ENCODE measurements at places on chromosomes 16 and 17.

- peak; percentile 90 for DNase-seq
These were observed 18.1 kb downstream of the SOCS3 start for GRCh38 chr17:78341559-78342448.

DNA sequence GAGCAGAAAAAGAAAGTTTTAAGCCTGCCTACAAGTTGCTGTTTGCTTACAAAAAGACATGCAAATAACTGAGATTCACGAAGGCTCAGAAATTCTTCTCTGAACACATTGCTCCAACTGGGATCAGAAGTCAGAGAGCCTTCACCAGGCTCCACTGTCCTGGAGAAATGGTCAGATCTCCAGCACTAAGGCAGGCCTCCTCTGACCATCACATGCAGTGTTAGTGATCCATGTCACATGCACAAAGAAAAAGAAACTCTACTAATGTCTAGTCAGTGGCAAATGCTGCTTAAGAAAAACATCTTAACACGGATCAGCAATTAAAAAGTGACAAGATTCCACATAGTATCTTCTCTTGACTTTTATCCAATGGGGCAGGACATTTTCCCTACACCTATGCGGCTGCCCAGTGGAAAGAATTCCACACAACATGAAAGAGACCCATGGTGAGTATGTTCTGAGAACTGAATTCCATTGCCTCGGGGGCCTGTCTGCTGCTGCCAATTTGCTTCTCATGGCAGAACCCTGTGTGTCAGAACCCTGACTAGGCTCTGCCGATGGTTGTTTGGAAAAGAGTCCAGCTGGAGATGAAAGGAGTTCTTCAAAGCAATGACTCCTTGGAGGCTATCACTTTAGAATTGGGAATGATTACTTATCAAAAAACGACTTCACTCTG lies 96.6 kb downstream of the HIC1 start:
- DNase-seq: no peak

DNA sequence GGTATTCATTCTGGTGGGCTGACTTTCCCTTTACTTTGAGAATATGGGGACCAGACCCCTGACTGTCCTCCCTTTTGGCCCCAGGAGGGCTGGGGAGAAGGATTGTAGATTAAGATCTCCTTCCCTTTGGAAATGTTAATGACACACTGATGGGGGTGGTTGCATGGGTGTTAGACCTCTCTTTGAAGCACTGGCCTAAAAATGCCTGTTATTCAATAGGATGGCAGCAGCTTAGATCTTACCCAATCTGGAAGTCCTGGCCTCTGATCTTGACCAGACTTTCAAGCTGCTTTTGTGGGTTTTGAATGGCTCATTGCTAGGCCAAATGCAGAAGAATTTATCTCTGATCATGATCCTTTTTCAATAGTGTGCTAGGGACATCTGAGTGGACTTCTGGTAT lies 25.7 kb downstream of the MAP3K3 start:
- DNase-seq: no peak

- no peak for DNase-seq
These were observed 166.5 kb downstream of the AXIN2 start for GRCh38 chr17:65394811-65395472.

DNA sequence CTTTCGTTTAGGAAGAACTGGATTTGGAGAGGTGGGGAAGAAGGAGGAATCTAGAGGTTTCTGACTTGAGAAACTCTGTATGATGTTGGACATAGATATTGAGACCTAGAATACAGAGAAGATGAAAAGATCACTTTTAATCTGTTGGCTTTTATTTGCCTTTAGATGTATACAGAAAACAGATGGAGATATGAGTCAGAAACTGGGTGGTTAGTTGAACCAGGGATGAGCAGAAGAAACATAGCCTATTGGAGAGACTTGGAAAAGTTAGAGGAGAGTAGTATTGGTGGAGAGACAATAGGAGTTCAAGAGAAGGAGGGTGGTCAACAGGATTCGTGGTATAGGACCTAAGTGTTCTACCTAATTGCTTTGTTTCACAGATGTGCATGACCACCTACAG lies 5.1 kb downstream of the PHAF1 start:
- no peak for DNase-seq

- no peak for DNase-seq
These were observed 69.4 kb downstream of the NTN1 start for GRCh38 chr17:9090641-9091096.

DNA sequence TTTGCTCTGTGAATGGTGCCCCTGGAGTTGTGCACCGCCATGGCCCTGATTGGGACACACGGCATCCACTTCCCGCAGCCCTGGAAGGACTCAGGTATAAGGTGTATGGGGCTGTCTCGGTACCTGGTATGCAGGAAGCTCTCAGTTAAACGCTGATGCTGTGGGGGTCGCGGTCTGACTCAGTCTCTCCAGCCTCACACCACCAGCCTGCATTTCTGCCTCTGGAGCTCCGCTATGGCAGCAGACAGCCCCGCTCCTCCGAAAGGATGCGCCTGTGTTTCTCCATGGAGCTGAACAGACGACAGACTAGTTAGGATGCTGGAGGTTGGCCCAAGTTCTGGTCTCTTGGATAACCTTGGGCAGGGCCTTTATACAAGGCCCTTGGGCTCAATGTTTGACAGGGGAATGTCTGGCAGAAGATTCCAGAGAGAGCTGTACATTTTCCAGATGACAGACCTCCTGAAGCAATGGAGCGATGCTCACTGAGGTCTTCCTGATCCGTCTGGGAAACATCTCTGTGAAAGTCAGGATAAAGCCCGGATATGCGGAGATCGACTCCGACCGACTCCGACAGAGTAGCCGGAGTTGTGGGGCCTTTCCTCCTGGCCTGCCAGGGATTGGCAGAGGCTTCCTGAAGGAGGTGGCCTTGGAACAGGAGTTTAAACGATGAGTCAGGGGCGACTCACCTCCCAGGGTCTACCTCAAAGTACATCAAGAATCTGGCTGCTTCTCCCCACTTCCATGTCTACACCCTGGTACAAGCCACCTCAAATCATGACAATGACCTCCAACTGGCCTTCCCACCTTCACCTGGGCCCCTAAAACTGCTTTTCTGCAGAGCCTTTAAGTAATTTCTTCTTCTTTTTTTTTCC lies 21.9 kb upstream of the BCAR1 start:
- DNase-seq: no peak

- no peak for DNase-seq
These were observed 112.0 kb upstream of the CDC42EP4 start for GRCh38 chr17:73423806-73424205.

- no peak for DNase-seq
These were observed 3.2 kb upstream of the CDK5RAP3 start for GRCh38 chr17:47967607-47968252.

DNA sequence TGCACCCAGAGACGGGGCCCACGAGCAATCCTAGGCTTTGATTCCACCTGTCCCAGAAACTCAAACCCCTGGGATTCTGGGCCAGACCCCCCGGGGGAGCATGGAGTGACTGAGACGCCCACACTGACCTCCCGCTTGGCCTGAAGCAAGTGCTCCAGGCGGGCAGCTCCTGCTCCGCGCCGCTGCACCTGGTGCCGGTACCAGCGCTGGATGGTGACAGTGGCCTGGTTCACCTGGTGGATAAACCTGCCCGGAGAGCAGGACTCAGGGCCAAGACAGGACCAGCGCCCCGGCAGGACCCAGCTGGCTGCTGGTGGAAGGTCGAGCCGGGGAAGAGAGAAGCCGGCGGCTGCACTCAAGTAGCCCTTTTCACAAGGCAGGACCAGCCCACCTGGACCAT lies 22.6 kb downstream of the CEP131 start:
- no peak for DNase-seq

- no peak for DNase-seq
These were observed 5.9 kb downstream of the CHST5 start for GRCh38 chr16:75529959-75530358.

DNA sequence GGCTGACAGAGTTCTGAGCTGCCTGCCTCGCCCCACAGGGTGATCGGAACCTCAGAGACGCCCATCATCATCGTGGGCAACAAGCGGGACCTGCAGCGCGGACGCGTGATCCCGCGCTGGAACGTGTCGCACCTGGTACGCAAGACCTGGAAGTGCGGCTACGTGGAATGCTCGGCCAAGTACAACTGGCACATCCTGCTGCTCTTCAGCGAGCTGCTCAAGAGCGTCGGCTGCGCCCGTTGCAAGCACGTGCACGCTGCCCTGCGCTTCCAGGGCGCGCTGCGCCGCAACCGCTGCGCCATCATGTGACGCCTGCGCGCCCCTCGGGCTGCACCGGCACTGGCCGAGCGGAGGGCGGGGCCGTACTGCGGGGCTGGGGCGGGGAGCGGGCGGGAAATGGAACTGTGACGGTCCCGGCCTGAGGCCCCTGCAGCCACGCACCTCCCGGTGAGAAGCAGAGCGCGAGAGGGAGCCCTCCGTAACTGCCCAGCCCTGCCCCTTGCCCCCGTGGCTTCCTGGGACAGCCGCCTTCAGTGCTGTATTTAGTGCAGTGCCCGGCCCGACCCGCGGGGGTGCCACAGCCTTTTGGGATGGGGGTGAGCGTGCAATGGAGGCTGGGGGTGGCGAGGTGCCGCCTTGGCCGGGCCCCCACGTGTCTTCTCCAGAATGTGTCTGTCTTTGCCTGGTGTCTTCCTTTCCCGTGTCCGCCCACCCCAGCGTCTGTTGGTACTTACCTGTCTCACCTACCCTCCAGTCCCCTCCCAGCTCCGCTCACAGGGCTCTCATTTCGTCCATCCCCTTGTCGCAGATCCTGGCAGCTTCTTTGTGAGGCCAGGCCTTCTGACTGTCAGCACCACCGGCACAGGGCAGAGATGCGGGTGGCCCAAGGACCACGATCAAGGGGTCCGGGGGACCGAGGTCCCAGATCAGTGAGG lies 9.8 kb downstream of the RASL10B start:
- no peak for DNase-seq

DNA sequence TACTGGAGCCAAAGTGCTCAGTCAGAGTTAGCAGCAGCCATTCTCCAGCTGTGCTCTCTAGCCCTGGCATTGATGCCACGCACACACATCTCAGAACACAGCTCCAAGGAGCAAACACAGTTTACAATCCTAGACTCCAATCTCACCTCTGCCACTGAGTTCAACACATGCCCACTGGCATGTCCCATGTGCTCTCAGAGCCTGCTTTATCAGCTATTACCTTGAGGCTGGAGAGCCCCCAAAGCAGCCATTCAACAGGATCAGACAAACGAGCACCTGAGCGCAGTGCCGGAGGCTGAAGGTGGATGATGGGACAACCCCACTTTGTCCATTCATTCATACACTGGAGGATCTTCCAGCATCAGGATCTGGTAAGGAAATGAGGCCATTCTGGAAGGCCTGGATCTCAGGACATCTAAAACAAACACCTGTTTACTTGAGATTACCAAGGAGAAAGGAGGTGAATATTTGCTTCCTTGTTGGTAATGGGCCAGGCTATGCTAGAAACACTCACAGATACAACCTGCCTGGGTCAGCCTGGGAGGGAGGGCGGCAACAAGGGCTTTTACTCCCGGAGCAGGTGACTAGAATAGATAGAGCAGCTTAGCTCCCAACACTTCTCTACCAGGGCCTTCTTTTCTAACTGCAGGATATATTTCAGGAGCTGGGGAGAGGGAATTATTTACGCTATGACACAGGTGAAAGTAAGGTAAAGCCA lies 25.4 kb downstream of the RANBP10 start:
- no peak for DNase-seq

- no peak for DNase-seq
These were observed 14.0 kb downstream of the CA5A start for GRCh38 chr16:87922250-87922871.

- DNase-seq: no peak
These were observed 8.3 kb upstream of the ZNF750 start for GRCh38 chr17:82848022-82848592.

DNA sequence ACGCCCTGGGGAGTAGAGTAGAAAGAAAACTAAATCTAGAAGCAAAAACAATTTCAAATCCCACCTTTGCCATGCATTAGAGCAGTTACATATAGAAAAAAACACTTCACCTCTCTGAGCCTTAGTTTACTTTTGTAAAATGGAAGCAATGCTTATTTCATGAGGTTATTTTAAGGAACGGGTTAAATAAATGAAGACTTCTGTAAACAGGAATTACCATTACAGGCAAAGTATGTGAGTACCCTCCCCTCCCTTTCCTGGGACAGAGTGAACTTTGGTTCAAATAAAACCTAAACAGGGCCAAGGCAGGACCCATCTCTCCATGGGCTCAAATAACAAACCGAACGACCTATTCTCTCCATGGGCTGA lies 4.5 kb upstream of the KRT15 start:
- no peak for DNase-seq

DNA sequence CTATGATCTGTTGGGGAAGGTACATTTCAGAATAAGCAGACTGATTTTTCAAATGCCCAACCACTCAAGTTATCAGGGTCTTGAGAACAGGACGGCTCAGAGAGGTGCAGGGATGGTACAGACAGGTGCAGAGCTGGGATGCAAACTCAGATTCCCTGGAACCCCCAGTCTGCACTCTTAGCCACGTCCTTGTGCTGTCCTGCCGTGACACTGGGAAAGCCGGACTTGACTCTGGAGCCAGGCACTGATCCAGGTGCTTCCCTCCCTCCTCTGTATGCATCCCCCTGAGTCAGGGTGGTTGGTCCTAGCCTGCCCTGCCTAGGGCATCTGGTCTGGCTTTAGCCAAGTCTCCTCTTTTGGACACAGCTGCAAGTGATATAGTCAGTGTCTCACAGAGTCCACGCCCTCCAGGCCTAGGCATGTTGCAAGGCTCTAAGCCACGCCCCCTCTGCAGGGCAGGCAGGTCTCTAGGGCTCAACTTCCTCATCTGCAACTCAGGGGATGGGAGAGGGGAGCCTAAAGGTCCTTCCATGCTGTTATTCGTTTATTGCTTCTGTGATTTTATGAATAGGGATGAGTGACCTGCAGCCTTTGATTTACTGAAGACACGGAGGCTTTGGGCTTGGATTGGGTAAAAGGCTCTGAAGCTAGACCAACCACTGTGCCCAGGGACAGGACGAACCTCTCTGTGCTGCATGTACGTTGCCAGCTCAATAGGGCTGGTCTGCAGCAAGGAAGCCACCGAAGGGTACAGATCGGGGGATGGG lies 97.3 kb downstream of the SDK2 start:
- peak; percentile 80 for DNase-seq

DNA sequence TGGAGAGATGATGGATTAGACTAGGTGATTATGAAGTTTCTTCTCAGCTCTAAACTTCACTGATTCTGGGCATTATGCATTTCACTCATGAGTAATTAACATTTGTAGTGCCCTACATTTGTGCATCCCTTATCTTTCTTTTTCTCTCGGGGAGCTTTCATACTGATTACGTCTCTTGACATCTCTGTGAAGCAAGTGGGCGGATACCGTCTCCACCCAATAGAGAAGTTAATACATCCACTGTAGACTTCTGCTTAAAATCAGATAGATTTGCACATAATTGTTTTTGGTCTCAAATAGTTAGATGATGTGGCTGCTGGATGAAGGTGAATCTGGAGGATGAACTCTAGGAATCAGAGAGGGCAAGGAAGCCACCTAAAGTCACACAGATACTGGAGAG lies 653.6 kb upstream of the EEF2KMT start:
- no peak for DNase-seq

DNA sequence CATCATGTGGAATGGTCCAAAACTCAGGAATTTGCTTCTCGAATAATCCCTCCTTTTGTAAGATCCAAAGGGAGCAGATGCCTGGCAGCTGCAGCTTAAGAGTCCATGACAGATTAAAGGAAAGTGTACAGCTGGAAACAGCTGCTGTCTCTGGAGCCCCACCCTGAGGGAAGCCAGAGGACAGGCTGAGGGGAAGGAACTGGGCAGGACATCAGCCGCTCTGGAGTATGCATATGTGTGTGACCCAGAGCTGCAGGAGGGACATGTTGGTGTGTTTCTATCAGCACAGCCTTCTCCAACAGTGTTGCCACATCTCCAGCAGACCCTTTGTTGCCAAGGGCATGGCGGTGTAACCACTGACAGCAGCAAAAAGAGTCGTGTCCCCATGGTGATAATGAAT lies 46.2 kb downstream of the CYB561 start:
- no peak for DNase-seq

- DNase-seq: no peak
These were observed 61.0 kb upstream of the ELAC2 start for GRCh38 chr17:13078591-13079385.
